NCI-H2171 (cell line): ENCODE measurements at places on chromosomes 3 and 15.

- no peak for DNase-seq
Measured at GRCh38 chr15:52349052-52349700, 53.6 kb upstream of the MYO5C start.

DNA sequence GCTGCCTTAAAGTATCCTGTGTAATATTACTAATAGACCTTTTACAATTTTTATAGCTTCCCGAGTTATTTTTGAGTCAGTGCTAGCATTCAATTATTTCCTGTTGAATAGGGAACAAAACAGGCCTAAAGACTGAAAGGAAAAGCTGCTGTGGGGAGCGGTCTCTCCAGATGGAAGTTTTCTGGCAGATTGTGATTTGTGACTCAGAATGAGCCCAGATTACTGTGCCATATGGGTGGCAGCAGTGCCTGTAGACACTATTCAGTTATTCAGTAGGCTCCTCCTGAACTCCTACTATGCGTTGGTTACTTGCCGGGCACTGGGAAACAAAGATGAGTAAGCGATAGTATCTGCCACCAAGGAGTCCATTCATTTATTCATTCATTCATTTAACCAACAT, 211.8 kb downstream of the CHST2 start:
- peak; percentile 85 for DNase-seq

DNA sequence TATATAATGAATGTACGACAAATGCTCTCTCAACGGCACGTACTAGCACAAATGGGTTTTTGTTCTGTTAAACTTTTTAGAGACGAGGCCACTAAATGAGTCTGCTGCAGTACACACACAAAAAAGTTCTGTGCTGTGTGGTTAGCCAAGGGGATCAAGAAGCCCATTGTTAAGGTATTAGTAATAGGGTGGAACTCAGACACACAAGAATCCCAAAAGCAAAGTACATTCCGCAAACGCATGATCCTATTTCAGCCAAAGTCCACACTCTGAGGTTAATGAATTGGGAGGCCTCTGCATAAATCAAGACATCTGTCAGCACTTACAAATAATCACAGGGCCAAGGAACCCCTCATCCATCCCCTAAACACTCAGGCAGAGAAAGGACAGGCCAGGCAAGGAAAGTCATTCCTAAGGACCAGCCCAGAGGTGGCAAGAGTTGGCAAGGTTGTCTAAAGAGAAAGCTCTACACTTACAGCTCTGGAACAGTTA, 12.1 kb downstream of the OSBPL10 start:
- DNase-seq, result no peak

GRCh38 chr15:72065801-72066200, 52.1 kb downstream of the MYO9A start:
- DNase-seq, result no peak

DNA sequence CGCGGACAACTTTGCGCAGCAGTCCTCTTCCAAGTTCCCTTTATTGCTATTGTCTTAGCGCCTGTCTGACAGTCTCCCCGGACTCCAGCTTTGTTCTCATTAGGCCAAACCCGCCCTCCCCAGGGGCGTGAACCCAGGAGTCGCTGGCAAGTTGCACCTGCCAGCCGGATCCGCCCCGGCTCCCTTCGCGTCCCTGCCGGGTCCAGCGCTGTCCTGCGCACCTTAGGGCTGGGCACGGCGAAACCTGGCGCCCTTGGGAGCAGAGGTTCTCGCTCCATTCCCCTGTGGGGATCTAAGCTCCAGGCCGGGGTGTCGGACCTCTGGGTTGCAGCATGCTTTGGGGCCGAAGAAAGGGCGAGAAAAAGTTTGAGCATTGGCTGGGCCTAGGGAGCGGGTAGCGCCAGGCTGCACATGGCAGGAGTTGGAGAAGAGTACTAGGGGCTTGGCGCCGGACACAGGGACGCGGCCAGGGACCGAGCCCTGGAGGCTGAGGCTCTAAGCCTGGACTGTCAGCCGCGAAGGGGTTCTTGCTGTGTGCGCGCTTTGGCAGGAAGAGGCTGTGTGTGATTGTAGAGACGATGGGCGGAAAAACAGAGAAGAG, 335.1 kb upstream of the THRB start:
- DNase-seq, result no peak

GRCh38 chr3:67335813-67336212, 318.6 kb downstream of the SUCLG2 start:
- no peak for DNase-seq

DNA sequence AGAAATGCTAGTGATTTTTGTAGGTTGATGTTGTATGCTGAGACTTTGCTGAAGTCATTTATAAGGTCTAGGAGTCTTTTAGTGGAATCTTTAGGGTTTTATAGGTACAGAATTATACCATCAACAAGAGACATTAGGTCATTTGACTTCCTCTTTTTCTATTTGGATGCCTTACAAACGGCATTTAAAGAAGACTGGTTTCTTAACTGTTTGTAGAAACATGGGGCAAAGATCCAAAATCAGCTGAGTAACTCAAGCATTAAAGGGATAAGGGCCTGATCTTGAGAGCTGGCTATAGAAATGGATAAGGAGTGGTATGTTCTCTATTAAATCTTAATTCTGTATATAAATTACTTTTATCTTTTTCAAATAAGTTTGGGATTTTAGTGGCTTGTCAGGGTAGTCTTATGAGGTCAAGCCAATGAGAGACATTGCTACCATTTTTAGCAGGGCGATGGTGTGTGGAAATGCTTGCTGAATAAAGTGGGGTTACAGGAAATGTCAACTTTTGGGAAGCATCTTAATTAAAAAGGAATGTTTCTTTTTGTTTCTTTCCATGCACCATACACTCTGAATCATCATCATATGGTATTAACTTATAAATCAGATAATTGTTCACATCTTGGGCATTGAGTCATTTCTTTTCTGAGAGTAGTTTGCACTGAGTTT, 197.7 kb upstream of the GBE1 start:
- DNase-seq, result no peak

DNA sequence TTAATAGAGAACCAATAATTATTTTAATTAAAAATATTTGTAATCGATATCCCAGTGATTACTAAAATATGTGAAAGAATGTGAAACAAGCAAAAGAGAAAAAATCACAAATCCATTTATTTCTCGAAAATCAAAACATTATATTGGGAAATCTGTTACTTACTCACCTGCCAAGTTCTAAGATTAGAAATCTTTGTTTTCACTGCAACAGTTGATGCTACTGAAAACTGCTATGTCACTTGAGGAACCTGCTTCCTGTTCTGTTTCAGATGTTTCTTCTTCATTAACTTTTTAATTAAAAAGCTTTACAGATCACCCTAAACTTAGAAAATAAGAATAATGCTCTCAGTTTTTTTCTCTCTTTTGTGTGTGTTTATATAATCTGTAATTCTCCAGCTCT, 13.7 kb upstream of the DPH6 start:
- no peak for DNase-seq

DNA sequence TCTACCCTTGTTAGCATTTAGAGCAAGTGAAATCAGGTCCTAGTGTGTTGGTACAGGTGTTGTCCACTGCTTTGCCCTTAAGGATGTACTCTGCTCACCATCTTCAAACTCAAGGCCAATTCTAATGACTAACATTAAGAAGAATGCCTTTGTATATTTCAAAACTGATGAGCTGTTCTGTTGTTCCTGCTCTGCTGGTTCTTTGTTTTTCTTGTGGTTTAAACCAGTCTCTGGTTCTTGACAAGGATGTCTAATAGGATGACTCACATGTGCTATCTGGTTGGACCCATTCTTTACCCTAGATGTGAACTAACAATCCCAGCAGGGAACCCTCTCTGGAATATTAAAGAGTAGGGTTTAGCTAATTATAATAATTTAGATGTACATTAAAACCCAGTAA, 17.3 kb downstream of the ABHD5 start:
- no peak for DNase-seq

DNA sequence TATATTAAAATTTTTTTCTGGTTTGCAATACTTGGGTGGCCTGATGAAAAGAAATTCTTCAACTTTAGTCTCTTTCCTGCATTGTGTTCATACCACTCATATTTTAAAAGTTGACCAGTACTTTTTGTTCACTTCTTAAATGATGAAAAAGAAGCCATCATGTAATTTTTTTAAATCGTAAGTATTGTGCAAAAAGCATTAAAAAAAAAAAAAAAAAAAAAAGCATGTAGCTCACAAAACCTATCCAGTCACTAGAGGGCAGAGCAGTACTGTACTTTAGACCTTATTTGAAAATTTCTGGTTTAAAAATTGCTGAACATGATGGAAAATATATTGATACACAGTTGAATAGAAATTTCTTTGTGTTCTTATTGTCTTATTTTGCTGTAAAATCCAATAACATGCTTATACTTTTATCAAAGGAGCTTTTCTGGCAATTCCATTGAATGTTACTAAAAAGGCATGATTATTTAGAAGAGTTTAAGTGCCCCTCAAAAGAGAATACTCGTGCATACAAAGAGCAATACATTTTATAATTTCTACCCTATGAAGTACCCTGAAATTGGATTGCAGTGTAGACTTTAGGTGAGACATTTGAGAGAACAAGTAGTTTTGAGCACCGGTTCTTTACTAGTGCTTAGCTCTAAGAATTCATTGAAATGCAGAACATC, 137.7 kb downstream of the BBX start:
- DNase-seq, result peak; percentile 54

DNA sequence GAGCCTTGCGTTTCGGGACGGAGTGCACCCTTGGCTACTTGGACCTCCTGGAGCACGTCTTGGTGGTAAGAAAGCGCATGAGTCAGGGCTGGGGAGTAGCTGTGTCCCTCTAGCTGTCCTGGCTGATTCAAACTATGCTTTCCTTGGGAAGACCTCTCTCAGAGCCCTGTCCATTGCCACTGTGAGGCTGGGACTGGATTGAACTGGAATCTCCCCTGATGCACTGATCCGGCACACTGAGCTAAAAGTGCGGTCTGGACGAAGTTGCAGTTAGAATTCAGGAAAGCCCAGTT, 232.6 kb upstream of the TPM1 start:
- DNase-seq, result no peak

GRCh38 chr3:88618021-88618645, 468.4 kb downstream of the C3orf38 start:
- no peak for DNase-seq

DNA sequence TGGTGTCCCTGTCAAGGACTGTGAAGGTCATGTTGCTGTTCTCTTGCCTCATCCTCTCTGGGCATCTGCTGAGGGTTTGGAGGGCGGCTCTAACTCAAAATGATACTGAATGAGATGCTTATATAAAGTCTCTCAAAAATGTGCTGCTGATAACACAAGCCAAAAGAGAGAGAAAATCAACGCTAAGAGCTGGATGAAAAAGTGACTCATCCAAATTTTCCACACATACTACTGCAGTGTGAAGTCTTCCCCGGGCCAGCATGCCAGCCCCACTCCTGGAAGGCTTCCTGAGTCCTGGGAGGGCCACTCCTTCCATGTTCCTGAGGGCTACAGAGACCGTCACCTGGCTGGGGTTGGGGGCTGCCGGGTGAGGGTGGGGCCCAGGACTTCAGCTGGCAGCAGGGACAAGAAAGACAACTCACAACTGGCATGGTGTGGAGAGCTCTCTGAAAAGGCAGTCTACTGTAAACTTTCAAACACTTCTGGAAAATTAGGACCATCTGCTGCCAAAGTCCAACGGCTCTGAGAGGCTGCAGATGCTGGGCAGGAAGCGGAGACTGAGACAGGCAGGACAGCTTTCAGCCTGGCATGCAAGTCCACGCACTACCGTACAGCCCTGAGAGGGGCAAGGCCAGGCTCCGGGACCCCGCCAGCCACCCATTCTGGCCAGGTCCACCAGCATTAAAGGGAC, 200.3 kb downstream of the ADAMTS17 start:
- no peak for DNase-seq

- no peak for DNase-seq
Measured at GRCh38 chr3:177816667-177817208, 619.5 kb upstream of the TBL1XR1 start.

DNA sequence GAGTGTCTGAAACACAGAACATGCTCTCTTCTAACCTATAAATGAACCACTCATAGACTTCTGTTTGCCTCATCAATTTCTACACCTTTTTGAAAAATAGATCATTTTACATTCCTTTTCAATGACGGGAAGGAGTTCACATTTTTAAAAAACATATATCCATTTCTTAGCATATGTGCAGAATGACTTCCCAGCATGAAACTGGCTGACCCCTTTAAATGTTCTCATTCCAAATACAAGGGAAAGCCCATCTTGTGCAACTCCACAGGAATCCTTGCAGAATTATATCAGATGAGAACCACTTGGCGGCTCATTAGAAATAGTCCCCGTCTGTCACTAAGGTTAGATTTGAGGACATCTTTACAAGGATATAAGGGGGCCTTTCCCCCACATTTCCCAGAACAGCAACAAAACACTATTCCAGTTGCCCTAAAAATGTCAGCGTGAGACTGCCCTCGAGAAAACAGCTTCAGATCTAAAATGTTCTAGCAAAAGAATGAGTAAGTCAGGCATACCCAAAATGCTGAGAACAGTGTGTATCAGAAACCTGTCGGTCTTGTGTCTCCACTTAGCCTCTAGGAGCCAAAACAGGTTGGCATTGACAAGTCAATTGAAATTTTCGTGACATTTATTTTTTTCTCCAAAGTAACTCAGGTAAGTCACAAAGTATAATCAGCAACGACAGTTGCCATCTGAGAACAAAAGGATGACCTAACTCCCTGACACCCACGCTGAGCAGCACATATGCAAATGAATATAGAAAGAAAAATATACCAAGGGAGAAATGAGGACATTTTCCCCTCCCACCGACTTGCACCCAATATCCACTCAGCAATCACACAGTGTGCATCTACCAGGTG, 63.1 kb downstream of the FOXP1 start:
- DNase-seq, result no peak

GRCh38 chr3:139894643-139894989, 40.4 kb upstream of the CLSTN2 start:
- DNase-seq, result no peak

- DNase-seq, result no peak
Measured at GRCh38 chr3:13595485-13595884, 46.6 kb downstream of the FBLN2 start.
